ENCODE measurements at places on chromosomes 7 and 10.

DNA sequence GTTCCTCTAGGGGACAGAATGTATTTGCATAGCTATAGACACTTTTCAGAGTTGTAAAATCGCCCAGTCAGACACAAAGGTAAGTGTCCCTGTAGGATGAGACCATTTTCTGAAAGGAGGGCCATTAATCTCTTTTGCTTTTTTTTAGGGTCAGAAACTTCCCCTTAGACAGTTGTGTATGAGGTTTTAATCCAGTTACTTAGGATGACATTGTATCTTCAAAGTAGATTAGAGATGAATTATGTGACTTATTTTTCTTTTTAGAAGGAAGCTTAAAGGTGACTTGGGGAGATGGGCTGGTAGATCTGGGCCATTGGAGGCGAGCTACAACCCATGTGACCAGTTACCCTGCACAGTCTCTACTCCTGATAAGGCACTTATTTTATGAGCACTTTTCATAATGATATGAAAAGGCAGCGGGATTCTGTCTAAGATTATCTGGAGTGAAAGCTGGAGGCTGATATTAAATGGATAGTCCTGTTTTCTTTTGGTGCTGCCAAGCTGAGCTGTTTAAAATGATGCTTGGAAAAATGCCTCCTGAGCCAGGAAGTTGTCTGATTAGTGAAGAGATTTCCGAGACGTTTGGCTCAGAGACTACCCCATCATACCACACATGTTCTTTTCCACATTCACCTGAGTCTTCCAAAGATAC is 264.3 kb downstream of the AUTS2 start:
- no peak for DNase-seq

DNA sequence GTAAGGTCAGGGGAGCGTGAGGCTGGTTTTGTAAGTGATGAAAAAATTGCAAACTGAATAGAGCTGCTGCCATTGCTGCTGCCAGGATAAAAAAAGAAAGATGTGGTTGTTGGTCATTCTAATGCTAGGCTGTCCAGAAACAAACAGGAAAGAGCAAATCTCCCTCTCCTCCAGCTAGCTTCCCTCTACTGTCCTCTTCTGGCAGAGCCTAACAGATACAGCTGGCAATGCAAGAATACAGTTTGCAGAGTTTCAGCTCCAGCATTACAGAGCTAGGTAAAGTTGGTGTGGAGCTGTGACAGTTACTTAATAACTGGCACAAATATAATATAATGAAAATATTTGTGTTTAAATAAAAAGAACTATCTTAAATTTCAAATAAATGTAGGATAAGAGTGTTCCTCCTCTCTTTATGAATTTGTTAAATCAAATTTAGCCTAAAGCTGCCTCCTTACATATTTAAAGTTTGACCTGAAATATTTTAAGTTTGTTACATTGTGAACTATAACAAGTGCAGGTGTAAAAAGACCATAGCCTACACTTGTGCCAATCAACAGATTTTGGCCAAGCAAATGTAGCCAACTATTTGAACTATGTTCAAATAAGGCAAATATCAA is 407.7 kb downstream of the SH2D4B start:
- no peak for DNase-seq

GRCh38 chr7:18566829-18567228 is 71.3 kb downstream of the HDAC9 start:
- DNase-seq = no peak

GRCh38 chr7:155871211-155871610 is 58.9 kb upstream of the SHH start:
- no peak for DNase-seq

- DNase-seq = no peak
Observed at GRCh38 chr10:118349235-118349634, 7.1 kb upstream of the FAM204A start.

- DNase-seq = no peak
Observed at GRCh38 chr10:22682237-22683139, 31.9 kb downstream of the PIP4K2A start.

GRCh38 chr7:90709501-90710465 is 113.7 kb downstream of the CDK14 start:
- no peak for DNase-seq

DNA sequence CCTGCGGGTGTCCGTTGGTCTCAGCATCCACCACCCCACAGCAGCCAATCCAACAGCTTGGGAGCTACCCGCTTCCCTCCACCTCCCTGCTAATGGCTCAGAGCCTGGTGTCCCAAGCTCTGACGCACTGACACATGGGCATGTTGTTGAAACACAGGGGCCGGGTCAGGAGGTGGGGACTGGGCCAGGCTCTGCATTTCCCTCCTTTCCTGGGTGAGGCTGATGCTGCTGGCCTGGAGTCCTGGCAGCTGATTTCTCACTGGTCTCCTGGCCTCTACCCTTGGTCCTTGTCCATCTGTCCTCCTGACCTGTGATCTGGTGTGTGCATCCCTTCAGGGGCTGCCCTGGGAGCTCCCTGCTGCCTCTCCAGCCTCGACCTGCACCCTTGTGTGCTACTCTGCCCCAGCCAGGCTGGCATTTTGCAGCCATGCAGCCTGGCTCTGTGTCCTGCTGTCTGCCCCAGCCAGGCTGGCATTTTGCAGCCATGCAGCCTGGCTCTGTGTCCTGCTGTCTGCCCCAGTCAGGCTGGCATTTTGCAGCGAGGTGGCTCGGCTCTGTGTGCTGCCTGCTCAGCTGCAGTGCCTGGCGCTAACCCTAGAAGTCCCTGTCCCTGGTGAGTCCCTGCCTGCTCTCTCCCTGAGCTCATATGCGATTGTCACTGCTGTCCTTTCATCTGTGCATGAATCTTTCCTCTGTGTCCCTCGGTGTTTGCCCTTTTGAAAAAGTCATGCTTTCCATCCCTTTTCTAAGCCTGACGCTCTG is 14.0 kb downstream of the AMZ1 start:
- DNase-seq = no peak

- no peak for DNase-seq
Observed at GRCh38 chr7:1026721-1027161, 17.6 kb upstream of the GPR146 start.

DNA sequence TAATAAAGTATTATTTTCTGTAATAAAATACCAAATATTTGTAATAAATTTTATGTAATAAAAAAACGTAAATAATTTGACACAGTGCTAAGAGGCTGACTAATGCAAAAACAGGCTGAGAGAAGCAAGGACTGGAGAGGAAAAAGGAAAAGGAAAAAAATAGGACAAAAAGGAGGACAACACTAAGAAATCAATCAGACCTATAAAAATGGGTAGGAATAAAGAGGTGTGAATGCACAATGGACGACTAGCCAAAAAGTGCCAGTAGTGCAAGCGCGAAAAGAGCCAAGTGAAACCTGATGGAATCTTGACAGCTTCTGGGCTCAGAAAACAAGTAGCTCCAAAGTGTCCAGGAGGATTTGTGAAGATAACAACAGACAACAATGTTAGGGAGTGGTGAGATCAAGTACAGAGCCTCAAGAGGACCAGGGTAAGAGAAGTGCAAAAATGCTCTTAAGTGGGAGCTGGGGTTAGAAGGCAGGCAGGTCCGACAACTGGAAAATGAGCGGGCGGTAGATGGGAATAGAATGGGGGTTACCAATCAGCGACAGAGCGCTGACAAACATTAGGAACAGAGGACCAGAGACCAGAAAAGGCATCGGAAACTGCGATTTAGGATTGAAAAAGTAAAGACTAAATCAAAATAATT is 1.2 kb downstream of the BRAF start:
- DNase-seq = no peak

DNA sequence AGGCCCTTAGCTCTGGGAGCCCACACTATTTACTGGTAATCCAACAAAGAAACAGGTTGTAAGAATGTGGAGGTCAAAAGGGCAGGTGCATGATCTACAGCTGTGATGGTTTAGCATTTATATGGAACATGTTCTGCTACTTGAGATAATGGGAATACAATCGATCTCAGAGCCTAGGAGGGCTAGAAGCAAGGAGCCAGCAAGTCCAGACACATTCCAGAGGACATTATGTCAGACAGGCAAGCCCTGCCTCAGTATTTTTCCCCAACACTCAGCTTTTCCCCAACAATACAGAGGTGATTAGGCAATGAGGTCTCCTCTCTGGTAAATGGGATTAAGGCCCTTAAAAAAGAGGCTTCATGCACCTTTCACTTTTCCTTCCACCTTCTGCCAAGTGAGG is 21.4 kb upstream of the GNAT3 start:
- DNase-seq = no peak

DNA sequence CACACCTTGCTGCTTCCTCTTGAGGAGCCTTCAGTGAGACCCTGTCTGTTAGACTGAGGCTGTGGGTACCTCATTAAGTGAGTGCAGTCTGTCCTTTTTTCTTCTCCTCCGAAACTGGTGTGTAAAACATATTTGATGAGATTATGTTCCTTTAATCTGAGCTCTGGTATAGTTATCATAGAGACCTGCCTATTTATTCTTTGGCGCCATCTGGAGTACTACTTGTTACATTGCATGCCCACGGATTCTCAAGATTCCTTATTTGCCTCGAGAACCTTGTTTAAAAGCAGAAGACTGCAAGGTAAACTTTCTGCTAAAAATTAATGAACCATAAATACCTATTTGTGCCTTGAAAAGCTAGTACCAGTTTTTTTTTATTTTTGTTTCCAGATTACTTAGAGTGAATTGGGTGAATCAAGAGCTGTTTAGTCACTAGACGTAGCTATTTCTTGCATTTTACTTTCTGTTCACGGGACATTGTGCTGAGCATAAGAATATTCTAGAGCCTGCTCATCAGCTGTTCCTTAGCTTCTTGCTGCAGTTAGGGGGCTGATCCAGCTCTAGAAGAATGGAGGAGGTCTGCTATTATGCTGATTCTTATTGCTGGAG is 16.9 kb upstream of the STMP1 start:
- no peak for DNase-seq

GRCh38 chr7:2460188-2460587 is 16.0 kb downstream of the GRIFIN start:
- DNase-seq = no peak

DNA sequence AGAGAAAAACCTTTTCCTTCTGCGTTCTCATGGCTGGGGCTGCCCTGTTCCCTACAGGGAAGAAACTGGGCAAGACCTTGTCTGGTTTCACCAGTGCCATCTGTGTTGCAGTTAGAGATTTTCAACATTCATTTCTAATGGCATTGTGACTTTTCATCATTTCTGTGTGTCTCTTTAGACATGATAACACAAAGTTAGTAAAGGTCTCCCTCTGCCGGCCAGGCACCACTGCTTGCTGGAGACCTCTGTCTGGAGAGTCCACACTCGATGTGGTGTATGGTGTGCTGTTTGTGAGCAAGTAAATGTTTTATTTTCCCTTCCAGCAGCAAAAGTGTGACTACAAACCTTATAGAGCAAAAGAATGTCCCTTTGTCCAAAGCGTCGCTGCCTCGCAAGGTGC is 213.5 kb downstream of the PAXIP1 start:
- no peak for DNase-seq

- no peak for DNase-seq
Observed at GRCh38 chr7:155398944-155399343, 59.0 kb upstream of the EN2 start.

DNA sequence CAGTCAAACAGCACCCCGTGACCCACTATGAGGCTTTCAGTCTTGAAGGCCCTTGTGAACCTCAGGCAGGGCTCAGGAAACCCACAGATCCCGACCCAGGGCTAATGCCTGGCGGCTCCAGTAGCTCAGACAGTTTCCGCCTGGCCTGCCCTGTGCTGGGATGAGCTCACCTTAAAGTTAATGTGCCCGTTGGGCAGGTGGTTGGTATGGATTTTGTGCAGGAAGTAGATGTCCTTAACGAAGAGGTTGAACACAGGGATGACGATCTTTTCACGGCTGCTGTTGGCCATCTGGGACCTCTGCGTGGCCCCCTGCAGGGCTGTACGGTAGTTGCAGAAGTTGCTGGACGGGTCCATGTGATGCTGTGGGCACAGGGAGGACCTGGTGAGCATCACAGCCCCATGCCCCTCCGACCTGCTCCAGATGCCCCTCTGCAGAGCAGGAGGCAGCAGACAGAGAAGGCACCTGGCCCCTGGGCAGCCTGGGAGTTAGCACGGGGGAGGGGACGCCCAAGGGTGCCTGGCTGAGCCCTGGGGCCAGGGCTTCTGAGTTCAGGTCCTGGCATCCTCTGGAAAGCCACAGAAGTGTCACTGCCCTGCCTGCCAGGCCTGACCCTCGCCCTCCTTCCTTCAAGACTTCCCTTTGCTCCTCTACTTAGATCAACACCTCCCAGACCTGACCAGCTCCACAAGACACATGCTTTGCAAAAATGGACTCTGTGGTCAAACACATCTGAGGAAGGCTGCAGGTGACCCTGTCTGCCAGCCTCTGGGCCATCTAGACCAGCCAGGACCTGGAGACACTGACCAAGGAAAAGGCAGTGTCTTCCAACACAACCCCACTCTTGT is 59.8 kb downstream of the CSGALNACT2 start:
- DNase-seq = no peak

GRCh38 chr10:122323941-122324675 is 50.4 kb upstream of the PLEKHA1 start:
- no peak for DNase-seq

- no peak for DNase-seq
Observed at GRCh38 chr10:85597006-85597405, 769.6 kb downstream of the GRID1 start.

- DNase-seq = no peak
Observed at GRCh38 chr10:116779076-116779687, 36.8 kb upstream of the HSPA12A start.

DNA sequence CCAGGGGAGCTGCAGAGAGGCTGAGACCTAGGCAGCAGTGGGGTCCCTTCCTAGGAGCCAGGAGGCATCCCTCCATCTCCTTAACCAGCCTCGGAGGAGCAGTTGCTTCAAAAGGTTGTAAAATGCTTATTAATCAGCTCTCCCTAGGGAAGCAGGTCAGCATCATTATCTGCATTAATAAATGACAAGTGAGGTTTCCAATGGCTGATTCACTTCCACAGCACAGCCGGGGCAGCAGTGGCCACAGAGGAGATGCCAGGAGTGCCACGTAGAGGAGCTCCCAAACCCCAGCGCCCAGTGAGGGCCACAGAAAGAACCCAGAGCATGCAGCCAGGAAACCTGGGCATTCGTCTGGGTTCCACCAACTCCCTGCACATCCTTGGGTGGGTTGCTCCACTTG is 8.2 kb upstream of the NPFFR1 start:
- no peak for DNase-seq

- DNase-seq = no peak
Observed at GRCh38 chr10:97515271-97515978, 16.7 kb downstream of the UBTD1 start.

GRCh38 chr10:67302701-67303100 is 376.9 kb downstream of the LRRTM3 start:
- no peak for DNase-seq

- peak; percentile 84 for DNase-seq
Observed at GRCh38 chr7:90211391-90212148, at the start of gene STEAP2. Gene STEAP2 (plus strand): TSS chr7:90211740. CDS start chr7:90225083, 13,343 bp downstream.

All from heart right ventricle (tissue), 16 donors.